ENCODE measurements at places on chromosomes 7 and 10.

- no peak for DNase-seq
Observed at GRCh38 chr7:104767826-104768536, 246.0 kb upstream of the KMT2E start.

DNA sequence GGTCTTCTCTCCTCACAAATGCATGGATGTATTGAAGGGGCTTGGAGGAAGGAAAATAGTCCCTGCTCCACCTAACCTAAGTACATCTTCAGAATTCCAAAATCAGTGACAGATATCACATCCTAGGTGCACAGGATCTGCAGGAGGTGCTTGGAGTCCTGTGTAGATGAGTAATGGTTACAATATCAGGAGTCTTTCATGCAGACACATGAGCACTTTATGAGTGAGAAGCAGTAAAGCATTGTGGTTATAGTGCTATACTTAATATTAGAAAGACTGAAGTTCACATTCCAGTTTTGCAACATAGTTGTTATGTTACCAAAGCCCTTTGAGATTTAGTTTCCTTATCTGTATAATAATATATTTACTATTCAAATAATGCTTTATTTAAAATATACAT, 516.7 kb downstream of the NEBL start:
- no peak for DNase-seq

- no peak for DNase-seq
Observed at GRCh38 chr7:139582130-139582650, 58.7 kb downstream of the CLEC2L start.

DNA sequence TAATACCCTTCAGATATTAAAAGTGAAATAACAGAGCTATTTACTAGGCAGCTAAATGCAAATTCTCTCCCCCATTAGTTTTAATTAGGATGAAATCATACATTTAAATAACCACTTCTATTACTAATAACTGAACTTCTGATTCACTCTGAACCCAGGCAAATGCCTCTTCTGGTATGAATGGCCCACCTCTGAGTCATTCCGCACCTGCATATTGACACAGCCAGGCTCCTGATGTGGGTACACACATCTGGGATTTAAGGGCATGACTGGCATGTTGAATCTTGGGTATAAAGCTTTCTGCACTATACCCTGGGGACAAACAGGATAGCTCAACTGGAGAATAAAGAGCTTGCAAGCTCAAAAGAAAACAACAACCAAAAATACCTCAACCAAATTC, 140.9 kb downstream of the AUTS2 start:
- peak; percentile 57 for DNase-seq

DNA sequence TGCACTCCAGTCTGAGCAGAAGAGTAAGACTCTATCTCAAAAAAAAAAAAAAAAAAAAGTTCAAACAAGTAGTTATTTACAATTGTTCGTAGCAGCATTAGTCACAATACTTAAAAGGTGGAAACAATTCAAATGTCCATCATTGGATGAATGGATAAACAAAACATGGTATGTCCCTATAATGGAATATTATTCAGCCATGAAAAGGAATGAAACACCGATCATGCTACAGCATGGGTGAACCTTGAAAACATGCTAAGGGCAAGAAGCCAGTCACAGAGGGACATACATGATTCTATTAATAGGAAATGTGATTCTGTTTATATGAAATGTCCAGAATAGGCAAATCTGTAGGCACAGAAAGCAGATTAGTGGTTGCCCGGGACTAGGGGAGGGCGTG, 15.9 kb downstream of the DOCK1 start:
- DNase-seq, result no peak

DNA sequence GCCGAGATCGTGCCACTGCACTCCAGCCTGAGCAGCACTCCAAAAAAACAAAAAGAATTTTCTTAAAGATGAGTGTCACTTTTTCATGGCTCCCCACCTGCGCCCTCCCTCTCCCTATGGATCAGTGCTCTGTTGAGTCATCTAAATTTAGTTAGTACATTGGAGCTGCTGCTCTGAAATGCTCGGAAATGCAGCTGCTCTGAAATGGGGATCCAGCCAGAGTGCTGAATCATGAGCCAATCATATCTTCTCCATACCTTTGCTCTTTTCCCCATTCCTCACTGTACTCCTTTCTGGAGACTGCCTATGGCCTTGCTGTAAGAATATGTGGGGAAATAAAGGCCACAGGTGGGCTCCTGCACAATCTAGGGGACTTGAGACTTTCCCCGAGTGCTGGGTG, 188.8 kb downstream of the ZNF438 start:
- no peak for DNase-seq

Measured in stimulated activated CD4-positive, alpha-beta T cell treated with anti-CD3 and anti-CD28 coated beads, Interleukin-1b, Interleukin-23, amount 100 ng/mL, for 48 hours (primary cell).